ENCODE measurements at places on chromosomes 5 and 9. TPM values are rescaled to one million over a fixed set of nuclear protein-coding genes. Genes with fewer than 3 reads are reported as not detected.

DNA sequence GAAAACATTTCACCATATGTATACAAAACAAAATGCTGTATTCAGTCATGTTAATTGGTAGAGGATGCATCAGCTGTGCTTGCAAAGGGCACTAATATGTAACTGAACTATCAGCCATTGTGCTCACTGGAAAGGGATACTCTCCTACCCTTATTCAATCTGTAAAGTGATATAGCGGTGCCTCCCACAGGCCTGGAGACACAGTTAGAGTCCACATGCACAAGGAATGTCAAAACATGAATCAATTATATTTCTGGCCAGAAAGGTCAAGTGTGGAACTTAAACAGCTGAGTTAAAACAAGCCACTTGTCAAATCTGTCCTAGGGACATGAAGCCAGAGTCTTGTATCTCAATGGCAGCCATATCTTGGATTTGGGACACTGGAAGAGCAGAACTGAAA is 71.2 kb upstream of the IZUMO3 start:
- DNase-seq = no peak

DNA sequence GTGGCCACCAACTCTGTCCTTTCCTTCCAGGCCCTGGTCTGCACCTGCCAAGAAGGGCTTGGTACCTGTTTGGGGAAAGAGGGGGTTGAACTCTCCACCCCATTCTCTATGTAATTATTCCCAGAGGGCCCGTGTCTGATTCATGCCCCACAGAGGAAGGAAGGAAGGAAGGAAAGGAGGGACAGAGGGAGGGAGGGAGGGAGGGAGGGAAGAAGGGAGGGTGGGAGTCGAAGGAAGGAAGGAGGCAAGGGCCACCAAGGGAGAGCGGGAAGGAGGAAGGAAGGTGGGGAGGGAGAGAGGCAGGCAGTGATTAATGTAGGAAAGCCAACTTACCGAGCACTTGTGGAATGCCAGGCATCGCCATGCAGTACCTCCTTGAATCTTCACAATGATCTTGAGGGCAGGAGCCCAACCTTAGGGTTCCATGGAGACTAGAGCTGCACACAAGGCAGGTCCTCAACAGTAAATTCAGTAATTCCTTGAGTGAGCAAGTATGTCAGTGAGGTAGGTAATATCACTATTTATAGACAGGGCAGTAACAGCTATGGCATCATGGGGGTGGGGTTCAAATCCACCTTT is 75.8 kb downstream of the FGF18 start:
- no peak for DNase-seq

- DNase-seq = no peak
Observed at GRCh38 chr5:170562166-170562874, 58.5 kb downstream of the KCNIP1 start.

GRCh38 chr9:129509533-129509928 is 111.4 kb downstream of the C9orf50 start:
- no peak for DNase-seq

- no peak for DNase-seq
Observed at GRCh38 chr5:73321757-73322436, 126.7 kb downstream of the FOXD1 start.

- no peak for DNase-seq
Observed at GRCh38 chr9:108552459-108553040, 303.2 kb downstream of the ACTL7B start.

- DNase-seq = no peak
Observed at GRCh38 chr5:9500625-9501024, 45.2 kb downstream of the SEMA5A start.

DNA sequence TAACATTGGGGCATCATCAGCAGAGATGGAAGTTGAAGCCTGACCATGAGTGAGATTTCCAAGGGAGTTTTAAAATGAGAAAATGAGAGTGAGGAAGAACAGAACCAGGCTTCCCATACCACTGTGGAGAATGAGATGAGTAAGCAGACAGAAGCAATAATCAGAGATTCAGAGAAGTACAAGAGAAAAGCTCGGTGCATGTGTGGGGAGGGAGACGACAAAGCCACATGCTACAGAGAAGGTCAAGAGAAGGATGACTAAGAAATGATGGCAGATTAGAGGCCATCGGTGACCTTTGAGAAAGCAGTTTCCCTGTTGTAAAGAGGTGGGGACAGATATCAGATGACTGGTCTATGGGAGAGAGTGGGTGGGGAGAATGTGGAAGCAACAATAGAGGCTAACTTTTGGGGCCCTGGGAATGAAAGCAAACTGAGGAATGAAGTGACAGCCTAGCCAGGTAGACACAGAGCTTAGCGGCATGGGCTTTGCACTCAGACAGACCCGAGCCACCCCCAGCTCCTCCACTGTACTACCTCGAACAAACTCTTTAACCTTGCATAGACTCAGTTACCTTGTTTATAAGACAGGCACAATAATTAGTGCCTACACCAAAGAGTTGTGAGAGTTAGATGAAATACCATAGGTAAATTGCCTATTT is 207.7 kb downstream of the PIK3R1 start:
- peak; percentile 43 for DNase-seq

GRCh38 chr5:156675395-156675794 is 174.7 kb upstream of the PPP1R2B start:
- no peak for DNase-seq

DNA sequence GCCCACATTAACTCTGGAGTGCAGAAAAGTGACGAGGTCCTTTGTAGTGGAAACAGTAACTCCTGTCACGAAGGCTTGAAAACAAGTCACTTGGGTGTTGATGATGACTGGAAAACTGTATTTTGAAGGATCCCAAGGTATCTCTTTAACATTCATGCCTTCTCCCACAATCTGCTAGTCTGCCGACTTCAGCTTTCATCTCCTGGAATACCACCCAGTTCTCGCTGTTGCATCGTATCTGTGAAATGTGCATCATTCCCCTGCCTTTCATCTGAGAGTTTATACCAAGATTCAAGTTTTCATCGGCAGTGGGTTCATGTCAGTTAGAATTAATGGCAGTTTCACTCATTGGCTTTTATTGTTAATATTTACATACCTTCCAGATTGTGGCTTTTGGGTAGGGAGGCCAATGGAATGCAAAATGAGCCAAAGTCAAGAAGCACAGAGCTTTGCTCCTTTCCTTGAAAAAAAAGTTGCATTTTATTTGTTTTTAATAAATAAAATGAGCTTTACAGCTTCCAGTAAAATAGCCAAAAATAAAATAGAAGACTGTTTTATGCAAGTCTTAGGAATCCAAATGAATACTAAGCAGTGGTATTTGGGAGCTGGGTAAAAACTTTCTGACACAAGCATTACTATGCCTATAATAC is 575.2 kb upstream of the WWC1 start:
- no peak for DNase-seq

DNA sequence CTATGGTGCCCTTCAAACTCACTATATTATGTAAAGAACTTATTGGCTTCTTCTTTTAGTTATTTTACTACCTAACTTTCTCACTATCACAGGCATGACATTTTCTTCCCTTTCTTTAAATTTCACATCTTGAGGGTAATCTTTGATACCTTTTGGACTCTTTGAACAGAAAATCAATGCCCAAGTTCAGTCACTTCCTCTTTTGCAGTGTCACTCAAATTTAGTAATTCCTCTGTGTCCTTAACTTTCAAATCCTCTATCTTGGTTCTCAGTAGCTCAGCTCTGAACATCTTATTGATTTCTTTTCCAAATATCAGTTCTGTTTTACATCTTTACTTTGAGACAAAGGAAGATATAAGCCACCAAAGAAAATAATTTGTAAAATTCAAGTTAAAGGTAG is 25.5 kb downstream of the CNTLN start:
- DNase-seq = no peak

GRCh38 chr9:80282766-80283165 is 711.0 kb downstream of the TLE4 start:
- no peak for DNase-seq

DNA sequence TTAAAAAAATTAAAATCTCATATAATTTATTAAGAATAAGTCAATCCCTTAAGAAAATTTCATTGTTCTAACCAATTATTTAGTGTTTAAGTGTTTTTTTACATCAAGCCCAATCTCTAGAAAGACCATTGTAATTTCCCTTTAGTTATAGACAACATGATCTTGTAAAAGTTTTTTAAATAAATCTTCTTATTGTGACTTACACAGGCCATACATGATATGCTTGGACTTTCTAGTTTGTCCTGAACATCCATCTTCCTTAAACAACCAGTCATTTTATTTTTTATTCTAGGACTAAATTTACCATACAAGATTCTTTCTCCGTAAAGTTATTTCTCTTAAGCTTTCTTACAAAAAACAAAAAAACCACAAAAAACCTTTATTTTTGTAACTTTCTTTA is 126.5 kb upstream of the MAST4 start:
- DNase-seq = no peak

DNA sequence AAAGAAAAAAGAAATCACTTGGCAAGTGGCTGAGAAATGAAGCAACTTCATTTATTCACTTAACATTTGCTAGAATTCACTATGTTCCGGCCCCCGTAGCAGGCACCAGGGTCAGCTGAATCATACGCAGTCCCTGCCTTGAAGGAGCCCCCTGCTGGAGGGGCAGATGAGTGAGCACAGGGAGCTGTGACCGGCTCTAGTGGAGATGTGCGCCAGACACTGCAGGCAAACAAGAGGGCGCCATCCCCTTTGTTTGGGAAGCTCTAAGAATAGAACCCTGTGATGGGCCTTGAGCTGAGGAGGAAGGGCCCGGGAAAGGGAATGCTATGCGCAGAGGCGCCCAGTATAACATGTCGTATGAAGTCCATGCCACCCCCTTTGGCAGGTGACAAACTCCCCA is 20.2 kb upstream of the RPL26L1 start:
- DNase-seq = peak; percentile 20

DNA sequence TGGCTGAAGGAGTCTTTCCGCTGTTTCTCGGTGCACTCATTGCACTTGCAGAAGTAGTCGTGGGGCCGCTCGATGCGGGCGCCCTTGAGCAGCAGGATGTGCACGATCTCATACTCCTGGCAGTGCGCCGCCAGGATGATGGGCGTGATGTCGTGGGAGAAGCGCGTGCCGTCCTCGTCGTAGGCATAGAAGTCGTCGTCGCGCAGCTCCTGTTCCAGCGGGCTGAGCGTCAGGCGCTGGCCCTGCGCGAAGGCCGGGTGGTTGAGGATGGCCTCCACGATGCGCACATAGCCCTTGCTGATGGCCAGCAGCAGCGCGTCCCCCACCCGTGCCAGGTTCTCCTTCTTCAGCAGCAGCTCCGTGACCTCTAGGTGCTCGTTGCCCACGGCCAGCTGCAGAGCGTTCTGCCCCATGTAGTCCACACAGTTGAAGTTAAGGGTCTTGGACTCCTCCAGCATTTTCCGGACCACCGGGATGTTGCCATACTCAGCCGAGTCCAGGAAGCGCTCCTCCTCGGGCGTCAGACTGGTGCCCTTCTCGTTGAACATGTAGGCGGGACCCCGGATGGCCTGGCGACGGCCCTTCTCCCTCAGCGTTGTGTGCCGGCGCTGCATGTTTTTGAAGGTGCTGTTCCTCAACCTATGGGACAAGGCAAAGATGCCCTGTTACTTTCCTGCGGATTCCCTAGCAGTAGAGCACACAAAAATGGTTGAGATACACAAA is 8.4 kb downstream of the TRPC7 start:
- no peak for DNase-seq

GRCh38 chr5:41778410-41778809 is 91.8 kb downstream of the OXCT1 start:
- DNase-seq = no peak

GRCh38 chr9:16704116-16705110 is 166.1 kb downstream of the BNC2 start:
- no peak for DNase-seq

DNA sequence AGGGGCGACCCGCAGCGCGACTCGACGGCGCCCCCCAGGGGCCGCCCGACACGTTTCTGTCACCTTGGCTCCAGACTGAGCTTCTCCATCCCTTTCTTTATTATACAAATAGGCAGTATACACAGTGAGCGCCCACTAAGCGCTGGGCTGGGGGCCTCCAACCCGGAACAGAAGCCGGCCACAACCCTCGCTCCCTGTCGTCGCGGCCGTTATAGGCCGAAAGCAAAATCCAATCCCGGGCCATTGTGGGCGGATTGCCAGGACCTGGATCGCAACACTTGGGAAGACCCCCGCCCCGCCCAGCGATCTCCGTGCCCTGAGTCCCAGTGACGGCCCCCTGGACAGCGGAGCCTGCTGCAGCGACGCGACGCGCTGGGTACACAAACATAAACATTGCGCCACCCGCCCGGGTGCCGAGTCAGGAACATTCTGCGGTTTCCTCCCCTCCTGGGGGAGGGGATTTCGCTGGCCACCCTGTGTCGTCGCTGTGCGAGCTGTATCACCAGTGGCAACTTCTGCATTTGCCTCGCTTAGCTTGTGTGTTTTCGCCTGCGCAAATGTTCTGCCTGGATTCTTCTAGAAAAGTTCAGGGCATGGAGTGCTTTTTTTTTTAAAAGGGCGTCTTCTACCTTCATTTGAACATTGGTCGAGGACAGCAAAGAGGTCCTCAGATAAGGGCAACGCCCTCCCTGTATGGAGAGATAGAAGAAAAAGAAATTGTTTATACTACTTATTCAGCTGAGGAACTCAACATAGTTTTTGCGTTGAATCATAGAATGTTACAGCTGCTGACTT is 1.3 kb upstream of the DUSP1 start:
- peak; percentile 86 for DNase-seq

DNA sequence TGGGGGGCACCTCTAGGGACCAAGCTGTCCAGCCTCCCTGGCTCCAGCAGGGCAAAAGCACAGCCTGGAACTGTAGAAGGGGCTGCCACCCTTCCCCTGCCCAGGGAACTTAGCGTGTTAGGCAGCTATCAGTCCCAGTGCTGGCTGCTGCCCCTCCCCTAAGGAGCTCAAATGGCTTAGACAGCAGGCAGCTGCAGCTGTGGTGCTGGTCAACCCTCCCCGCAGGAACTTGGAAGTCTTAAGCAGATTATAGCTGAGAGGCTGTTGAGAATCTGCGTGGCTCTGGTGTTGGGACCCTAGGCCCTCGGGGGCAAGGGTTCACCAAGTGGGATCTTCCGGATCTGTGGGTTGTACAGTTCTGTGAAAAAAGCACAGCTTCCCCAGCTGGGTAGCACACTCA is 536.5 kb upstream of the CDH10 start:
- DNase-seq = no peak

- no peak for DNase-seq
Observed at GRCh38 chr5:176819476-176819875, 9.1 kb downstream of the UNC5A start.

- DNase-seq = no peak
Observed at GRCh38 chr5:72465066-72465465, 42.1 kb downstream of the ZNF366 start.

- no peak for DNase-seq
Observed at GRCh38 chr9:135062254-135062653, 25.2 kb upstream of the OLFM1 start.

GRCh38 chr5:159764283-159765134 is 151.8 kb upstream of the ADRA1B start:
- peak; percentile 40 for DNase-seq

Gene OTULIN
- total RNA-seq = 53.6 TPM

Gene RNF183
- total RNA-seq = 0.36 TPM

Gene ARHGAP26
- 16.9 TPM for total RNA-seq

Gene DRD1
- not detected for total RNA-seq

Gene PCDHB8
- not detected for total RNA-seq

Gene PCDHB6
- total RNA-seq = not detected

Gene PCDH12
- 1.7 TPM for total RNA-seq

Gene LCN9
- total RNA-seq = not detected

Gene COL23A1
- not detected for total RNA-seq

Gene TCF7
- total RNA-seq = 65.6 TPM

Gene SV2C
- 0.10 TPM for total RNA-seq

Gene PAEP
- not detected for total RNA-seq
